ENCODE measurements at places on chromosomes 6 and 20.

DNA sequence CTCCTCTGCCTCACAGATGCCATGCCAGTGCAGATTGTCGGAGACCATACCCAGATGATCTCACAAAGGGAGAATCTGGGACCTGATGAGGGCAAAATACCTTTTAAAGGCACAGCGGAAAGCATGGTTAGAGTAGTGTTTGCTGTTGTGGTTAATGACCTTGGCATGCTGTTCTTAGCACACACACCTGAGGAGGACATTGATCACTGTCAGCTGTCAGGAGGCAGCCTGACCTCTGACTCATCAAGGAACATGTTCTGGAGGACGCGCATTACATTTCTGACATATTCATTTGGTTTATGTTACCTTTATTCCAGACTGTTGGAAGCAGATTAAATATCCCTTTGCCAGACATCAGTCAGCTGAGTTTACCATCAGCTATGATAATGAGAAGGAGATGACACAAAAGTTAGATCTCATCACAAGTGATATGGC, 57.1 kb downstream of the GOPC start:
- DNase-seq: no peak

- DNase-seq: no peak
Measured at GRCh38 chr20:8271727-8272126, 139.7 kb downstream of the PLCB1 start.

- DNase-seq: no peak
Measured at GRCh38 chr6:112874881-112875280, 527.8 kb downstream of the RFPL4B start.

- DNase-seq: no peak
Measured at GRCh38 chr6:152441902-152442301, 195.3 kb downstream of the SYNE1 start.

- DNase-seq: no peak
Measured at GRCh38 chr6:144485531-144485930, 200.4 kb downstream of the UTRN start.

DNA sequence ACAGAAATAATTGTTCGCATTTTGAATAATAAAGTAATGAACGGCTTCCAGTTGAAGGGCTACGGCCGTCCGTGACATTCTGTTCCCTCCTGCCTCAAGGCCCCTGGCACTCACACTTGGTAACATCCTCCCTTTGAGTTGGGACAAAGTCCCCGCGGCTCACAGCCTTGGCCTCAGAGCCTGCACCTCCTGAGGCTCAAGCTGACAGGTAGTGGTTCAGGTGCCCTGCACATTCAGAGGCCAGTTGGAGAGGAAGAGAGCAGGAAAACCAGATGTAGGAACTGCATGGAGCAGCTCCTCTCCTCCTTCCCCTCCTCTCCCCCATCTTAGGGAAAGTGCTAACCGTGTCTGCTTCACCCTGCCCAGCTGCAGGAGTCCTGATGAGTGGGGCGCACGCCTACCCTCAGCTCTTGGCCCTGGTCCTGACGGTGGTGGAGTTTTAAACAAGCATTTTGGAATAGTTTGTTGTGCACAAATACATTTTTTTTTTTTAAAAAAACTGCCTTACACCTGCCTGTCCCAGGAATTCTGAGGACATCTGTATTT, 393.1 kb downstream of the SMOC2 start:
- DNase-seq: no peak

DNA sequence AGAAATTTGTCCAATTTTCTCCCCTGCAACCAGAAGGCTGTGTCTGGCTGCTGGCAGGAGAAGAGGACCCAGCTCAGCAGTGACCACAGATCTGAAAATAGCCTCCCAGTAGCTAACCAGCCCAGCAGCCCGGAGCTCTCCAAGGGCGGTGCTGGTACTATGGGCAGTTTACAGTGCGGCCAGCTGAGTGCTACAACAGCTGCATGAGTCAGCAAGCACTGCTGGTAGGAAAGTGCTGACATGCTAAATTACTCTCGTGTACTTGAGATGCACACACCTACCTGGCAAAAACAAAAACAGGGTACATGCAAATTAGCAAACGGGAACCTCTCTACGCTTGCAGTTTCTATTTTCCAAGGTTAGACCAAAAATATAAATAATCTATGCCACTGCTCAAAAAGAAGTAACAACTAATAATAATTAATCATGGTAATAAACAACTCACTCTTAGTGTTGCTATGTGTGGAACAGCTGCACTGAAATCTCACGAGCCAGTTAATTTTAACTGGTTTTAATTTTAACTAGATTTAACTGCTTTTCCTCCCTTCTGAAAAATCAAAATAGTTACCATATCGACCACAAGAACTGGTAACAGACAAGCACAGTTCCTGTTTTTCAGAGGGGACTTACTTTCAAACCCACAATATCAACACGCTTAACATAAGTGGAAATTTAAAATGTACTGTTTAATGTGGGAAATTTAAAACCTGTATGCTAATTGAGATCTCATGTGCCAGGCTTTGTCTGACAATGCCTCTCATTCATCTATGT, 10.8 kb downstream of the BACH2 start:
- DNase-seq: no peak

DNA sequence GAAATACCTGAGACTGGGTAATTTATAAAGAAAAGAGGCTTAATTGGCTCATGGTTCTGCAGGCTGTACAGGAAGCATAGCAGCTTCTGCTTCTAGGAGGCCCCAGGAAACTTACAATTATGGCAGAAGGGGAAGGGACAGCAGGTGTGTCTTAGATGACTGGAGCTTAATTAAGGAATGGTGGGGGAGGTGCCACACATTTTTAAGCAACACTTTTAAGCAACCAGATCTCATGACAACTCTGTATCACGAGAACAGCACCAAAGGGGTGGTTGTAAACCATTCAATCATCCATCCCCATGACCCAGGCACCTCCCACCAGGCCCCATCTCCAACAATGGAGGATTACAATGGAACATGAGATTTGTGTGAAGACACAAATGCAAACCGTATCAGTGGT, 26.9 kb downstream of the FIG4 start:
- DNase-seq: no peak

DNA sequence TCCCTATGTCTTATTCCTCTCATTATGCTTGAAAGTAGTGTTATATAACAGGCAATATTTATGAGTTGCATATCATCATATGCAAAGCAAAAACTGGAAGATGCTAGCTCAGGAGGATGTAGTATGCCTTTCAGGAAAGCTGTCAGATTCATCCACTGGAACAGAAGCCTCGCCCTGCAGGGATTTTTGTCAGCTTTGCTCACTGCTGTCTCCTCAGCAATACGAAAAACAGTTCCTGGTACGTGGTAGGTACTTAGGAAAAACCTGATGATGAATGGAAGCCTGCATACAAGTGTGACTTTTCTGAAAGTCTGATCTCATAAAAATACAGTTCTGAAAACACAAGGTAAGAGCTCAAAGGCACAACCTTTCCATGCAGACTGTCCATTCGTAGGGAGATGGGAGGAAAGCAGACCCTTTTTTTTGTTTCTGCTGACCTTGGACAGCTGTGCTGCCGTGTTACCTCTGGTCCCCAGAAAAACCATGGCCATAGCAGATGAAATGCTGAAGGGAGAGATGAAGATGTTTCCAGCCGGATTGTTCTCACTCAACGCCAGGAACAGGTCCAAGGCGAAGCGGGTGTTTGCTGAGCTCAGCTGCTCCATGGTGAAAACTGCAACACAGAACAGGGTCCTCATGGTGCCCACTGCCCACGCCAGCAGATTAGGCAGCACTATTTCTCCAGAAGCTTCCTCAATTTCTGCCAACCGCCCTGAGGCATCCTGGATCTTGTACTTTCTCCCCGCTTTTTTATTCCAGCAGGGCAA, 1.5 kb downstream of the SERPINB1 start:
- DNase-seq: no peak

GRCh38 chr6:41306187-41306854, 19.8 kb upstream of the TREM1 start:
- no peak for DNase-seq

DNA sequence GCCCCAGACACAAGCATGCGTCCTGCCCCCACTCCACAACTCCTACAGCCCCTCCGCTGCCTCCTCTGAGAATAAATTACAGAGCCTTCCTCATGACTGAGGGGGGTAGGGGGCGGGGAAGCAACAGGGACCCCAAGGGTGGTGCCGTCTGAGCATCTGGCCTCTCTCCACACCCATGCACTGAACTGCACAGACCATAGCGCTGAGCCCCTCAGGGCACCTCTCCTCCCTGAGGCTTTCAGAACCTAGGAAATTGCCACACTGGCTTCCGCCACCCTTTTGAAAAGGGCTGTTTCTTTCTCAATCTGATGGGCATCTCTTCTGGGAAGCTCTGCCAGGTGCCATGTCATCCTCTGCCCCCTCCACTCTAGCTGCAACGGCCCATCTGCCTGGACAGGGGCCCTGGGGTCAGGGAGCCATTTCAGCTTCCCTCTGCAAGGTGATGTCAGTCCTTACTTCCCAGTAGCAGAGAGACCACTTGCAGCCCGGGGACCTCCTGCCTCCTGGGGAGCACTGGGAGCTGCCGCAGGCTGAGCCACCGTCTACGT, 2.5 kb downstream of the CST7 start:
- DNase-seq: no peak

GRCh38 chr6:89582669-89583325, 55.8 kb downstream of the LYRM2 start:
- DNase-seq: no peak

DNA sequence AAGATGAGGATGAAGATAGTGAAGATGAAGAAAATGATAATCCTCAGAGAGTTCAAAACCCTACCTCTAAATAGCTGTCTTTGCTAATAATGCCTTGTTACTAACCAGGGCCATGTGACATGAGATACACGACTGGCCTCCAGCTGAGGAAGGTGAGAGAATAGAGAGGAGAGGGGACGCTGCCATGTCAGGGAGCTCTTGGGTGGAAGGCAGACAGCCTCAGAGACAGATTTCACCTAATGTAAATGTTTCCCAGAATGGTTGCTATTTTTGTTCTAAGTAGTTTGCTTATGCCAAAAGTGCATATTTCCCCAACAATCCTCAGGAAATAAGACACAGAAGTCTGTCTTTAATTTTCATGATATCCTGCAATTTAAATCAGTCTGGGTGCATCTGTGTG, 138.4 kb downstream of the ELOVL4 start:
- DNase-seq: no peak

- no peak for DNase-seq
Measured at GRCh38 chr20:56956534-56956933, 309.9 kb downstream of the BMP7 start.

- peak; percentile 41 for DNase-seq
Measured at GRCh38 chr6:87155842-87156815, 764 bp downstream of the ZNF292 start.

DNA sequence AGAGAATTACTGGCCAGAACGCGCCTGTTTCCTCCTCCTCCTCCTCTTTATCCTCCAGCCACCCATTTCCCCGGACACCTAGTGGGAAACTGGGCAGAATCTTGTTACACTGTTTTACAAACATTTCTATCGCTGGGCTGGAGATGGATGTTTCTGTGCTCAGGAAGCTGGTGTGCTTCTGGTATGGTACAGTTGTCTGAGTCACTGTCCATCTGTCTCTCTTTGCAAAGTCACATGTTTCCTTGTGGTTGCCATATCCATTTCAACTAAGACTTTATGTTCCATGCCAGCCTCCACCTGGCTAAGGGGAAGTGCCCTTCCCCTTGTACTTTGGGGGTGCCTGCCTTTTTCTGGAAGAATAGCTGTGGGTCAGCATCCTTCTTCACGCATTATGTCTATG, 52.9 kb upstream of the SLC22A16 start:
- no peak for DNase-seq

DNA sequence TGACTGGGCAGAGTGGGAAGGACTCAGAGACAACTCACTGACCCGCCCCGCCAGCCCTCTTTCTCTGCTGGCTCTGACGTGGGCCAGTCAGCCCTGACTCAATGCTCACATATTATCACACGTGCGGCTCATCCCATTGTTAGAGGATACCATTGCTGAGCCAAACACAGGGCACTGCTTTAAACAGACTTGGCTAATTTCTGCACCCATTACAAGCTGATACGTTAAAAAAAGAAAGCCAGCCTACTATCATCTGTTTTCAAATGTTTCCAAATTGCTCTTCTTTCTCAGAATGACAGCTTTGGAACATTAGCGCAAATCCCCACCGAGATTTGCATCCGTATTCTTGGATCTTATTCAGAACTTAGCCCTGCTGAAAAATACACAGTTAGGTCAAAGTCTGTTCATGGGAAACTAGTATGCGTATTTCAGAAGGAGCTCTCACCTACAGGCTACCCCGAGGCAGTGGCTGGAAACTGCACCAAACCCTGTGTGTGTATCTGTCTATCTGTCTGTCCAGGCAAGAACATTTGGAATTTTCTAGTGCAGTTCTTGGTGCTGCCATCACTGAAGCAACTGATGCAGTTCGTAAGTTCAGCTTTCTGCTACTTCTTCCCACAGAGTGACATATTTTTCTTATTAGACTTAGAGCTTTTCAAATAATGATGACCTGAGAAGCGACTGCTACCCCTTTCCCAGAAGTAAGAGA, 32.8 kb downstream of the RAMACL start:
- no peak for DNase-seq

DNA sequence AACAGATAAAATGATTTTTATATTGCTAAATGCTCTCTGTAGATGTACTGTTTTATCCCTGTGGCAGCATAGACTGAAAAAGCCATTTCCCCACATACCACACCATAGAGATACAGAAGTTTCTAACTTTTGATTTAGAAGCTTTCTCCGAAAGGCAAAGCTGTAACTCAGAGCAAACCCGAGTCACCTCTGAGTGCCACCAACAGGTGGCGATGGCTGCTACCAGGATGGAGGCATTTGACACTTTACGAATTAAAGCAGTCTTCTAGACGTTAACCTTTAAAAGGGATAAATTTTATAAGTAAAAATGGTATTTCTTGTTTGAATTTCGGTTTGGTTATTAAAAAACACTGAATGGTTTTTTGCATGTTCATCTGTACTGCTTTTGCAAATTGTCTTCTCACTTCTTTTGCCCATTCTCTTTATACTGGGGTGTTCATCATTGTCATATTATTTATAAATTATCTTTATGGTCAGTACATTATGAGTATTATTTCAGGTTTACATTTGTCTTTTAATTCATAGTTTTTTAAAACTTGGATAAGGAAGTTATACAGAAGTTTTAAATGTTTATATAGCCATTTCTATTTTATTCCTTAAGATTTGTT, 201.0 kb upstream of the CEP162 start:
- no peak for DNase-seq

GRCh38 chr6:83307849-83308248, 114.7 kb downstream of the RWDD2A start:
- no peak for DNase-seq

GRCh38 chr6:150435832-150436231, 67.0 kb downstream of the IYD start:
- DNase-seq: no peak

GRCh38 chr6:155328539-155329459, 14.5 kb upstream of the TFB1M start:
- no peak for DNase-seq

GRCh38 chr6:6225885-6226529, 94.5 kb downstream of the F13A1 start:
- DNase-seq: no peak

- no peak for DNase-seq
Measured at GRCh38 chr20:60804240-60804917, 447.7 kb upstream of the CDH4 start.
